ENCODE measurements at places on chromosomes 7 and 10. TPM values are rescaled to one million over a fixed set of nuclear protein-coding genes. Genes with fewer than 3 reads are reported as not detected.
A peak's percentile ranks its signal among the peaks of the same experiment; 100 is the strongest.

BAIAP2L1 gene
- total RNA-seq, result 0.59 TPM

ANKRD61 gene
- total RNA-seq, result not detected

PRSS2 gene
- total RNA-seq, result not detected

C10orf105 gene
- not detected for total RNA-seq

TSPAN12 gene
- 3.7 TPM for total RNA-seq

TLX1 gene
- not detected for total RNA-seq

TRPV5 gene
- total RNA-seq, result not detected

GRCh38 chr10:6175329-6176055, 27.2 kb upstream of the PFKFB3 start:
- DNase-seq, result peak; percentile 90

GRCh38 chr7:143048827-143049226, 3.3 kb upstream of the OR6V1 start:
- DNase-seq, result no peak

- no peak for DNase-seq
Measured at GRCh38 chr7:15279640-15280039, 282.2 kb downstream of the AGMO start.

DNA sequence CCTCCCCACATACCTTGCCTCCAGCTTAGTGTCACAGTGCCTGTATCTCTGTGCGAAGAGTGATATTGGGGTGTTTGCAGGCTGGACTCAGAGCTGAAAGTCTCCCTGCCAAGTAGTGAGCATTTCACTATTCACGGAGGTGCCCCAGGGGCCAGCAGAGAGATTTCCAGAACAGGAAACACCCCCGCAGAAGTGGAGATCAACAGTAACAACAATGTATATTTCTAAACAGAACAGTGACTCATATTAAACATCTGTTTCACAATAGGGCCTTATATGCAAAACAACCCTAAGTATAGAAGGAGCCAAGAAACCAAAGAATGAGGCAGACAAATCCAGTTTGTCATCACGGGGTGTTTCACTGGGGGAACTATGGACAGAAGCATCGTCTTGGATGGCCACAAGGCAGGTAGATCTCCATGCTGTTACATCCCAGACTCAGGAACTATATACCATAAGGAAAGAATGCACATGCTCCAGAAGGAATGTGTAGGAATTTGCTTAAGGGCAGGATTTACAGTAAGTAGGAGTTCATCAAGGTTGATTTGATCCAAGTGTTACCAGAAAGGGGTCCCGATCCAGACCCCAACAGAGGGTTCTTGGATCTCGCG, 29.3 kb upstream of the CCL24 start:
- DNase-seq, result no peak

GRCh38 chr7:151125470-151125845, 39.2 kb downstream of the AGAP3 start:
- no peak for DNase-seq

DNA sequence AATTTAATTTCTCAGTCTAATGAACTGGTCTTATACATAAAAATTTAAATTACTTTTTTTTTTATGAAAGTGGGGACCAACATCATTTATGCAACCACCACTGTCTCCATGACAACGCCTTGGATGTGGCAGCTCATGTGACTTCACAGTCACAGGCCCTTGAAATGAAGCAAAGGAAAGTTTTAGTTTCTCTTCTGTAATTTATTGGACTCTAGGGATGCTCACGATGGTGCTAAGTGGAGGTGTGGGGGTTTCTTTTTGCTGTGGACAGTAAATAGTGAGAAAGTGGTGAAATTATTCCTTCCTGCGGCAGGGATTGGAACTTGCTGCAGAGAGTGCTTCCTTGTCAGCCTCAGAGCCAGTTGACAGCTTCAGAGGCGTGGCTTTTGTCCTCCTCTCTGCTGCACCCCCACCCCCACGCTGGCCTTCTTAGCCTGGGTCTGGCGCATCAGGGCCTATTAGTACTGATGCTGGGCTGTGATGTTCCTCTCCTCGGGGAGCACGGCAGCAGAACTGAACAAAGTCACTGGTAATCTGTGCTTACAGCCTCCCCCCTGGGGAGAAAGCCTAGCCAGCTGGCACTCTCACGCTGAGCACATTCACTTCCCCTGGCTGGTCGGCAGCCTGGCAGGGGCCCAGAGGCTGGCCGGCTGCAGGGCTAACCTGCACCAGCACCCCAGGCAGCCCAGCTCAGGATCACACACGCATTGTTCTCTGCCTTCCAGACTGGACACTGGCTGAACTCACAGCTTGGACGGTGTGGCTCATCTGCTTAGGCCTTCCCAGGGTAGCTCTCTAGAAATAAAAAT, 517.5 kb upstream of the GALNT17 start:
- peak; percentile 45 for DNase-seq

DNA sequence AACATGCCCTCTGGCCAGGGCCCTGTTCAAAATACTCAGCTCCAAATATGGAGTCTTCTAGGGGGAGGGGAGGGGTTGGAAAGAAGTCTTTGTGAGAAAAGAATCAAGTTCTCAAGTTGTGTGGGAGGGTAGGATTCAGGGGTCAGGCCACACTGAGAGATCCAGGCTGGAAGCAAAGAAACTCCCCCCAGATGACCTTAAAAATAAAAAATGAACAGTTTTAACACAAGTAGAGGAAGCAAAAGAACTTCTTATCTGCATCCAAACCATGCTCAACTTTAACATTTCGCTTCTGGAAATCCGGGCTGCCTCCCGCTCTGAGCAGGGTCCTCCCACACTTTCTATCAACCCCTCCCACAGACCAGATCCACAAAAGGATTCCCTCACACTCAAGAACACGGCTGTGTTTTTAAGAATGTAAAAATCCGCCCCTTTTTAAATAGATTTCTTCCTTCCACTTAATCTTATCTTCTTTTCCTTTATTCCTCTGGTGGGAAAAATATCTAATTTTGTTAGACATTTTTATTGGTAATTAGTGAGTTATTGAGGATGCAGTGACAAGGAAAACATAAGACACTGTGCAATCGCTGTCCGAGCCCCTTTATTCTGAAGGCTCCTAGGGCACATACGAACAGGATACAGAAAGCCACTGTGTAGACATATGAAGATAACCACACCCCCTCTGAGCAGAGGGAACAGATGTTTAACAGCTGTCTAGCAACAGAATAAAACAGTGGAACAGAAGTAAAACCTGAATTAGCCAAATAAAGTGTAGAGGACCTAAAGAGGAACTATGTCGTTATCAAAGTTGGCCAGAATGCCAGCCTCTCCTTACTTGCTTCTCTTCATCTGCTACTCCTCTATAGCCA, 43.8 kb downstream of the CYTH3 start:
- no peak for DNase-seq

DNA sequence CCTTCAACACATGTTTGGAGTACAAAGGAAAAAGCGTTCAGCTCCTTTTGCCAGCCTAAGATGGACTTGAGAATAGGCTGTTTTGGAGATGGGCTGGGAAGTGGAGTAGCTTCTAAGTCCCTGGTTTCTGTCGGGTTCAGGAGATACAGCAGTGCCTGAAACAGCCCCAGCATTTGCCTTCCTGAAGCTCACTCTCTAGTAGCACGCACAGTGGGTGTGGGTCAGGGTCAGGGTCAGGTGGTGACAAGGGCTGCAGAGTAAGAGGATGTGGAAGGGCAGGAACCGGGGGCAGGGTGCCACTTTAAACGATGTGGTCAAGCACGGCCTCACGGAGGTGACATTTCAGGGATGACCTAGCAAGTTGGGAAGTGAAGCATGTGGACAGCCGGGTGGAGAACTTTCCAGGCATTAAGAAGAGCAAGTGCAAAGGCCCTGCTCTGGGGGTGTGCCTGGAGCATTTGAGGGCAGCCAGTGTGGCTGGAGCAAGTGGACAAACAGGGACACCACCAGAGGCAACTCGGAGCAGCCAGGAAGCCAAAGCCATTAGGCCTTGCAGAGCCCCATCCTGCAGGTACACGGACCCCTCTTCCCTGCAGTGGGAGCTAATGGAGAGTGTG, 382.2 kb upstream of the ZMIZ1 start:
- DNase-seq, result no peak

- peak; percentile 4 for DNase-seq
Measured at GRCh38 chr10:43252166-43252782, 14.6 kb downstream of the RASGEF1A start.

- no peak for DNase-seq
Measured at GRCh38 chr10:79403441-79404230, 41.8 kb downstream of the ZCCHC24 start.

GRCh38 chr10:37344413-37344812, 219.0 kb downstream of the ANKRD30A start:
- no peak for DNase-seq

- DNase-seq, result peak; percentile 89
Measured at GRCh38 chr10:77586719-77587415, 50.7 kb downstream of the KCNMA1 start.

- no peak for DNase-seq
Measured at GRCh38 chr7:72337390-72338167, 74.6 kb downstream of the CALN1 start.

GRCh38 chr7:156777364-156778069, 115.5 kb downstream of the LMBR1 start:
- DNase-seq, result no peak

DNA sequence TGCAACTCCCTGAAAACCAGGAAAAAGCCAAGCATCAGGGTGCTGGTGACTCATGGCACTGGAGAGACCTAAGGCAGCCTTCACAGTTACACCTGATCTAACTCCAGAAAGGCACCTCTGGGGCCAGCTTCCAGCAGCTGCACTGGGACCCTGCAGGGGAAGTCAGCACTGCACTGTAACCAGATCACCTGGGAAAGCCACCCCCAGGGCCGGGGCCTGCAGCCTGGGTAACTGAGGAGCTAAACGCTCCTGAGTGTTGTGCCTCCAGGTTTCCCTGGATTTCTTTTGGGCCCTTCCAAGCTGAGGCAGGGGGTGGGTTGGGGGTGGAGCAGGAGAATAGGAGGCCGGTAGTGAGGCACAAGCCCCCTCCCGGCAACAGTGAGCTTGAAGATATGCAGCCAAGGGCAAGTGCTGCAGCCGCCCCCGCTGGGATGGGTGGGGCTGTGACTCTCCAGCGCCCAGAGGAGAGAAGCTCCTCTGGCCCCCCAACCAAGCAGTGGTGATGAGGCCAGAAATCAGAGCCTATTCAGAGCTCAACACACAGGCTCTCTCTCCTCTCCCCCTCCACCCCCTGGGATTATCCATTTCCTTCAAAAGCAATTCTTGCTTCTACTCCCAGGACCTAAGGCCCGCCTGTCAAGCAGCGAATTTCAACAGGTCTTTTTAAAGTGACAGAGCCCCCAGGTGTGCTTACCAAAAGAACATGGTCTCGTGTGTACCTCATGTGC, 2.6 kb downstream of the CXCL12 start:
- no peak for DNase-seq

GRCh38 chr7:50806143-50806542, 23.4 kb upstream of the GRB10 start:
- DNase-seq, result no peak

- DNase-seq, result no peak
Measured at GRCh38 chr7:101436221-101436735, 73.6 kb downstream of the COL26A1 start.

GRCh38 chr7:30920584-30921539, 9.2 kb downstream of the AQP1 start:
- DNase-seq, result no peak

DNA sequence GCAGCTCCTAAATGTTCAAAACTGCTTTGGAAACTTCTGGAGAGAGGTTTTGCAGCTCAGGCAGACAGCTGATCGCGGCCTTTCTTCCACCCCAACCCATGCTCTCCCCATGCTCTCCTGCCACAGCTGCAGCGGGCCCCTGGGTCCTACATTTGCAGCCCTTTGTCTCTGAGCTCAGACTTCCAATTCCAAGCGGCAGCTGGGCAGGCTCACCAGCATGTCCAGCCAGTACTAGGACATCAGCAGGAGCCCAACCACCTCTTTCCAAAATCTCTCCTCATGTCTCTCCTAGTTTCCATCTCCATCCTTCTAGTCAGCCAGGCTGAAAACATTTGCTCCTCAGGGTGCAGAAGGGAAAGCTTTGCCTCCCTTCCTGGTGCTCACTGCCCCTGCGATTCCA, 6.0 kb downstream of the LEP start:
- no peak for DNase-seq

DNA sequence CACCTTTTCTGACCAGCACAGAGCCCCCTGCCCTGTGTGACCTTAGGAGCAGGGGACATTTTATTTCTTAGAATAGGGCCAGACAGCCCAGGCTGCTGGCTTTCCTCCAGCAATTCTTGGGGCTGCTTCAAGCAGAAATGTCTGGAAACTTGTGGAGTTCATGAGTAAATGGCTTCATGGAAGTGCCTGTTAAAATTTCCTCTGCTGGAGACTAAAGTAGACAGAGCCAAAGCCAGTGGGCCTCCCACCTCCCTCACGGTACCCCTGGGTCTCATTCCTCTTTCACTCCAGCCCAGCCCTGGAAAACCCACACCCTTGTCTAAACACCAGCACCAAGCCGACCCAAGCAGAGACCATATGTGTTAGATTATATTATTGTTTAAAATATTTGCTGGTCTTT, 505.5 kb upstream of the ZMIZ1 start:
- no peak for DNase-seq

GRCh38 chr7:117963264-117964197, 90.3 kb upstream of the CTTNBP2 start:
- no peak for DNase-seq

DNA sequence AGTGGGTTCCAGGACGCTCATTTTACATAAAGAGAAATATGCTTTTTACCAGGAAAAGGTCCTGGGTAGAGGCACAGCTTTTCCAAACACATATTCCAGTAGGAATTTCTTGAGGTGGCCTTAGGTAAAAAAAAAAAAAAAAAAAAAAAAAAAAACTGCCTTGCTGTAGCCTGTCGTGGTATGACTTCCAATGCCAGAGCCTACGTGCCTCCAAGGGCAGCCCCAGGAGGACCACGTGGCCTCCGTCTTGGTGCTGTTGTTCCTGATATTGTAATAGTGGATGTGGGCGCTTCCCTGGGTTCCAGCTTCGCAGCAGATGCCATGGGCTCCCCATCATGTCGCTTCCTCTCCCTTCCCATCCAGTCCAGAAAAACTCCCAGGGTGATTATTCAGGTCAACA, 49.3 kb downstream of the PRKAG2 start:
- DNase-seq, result no peak

DNA sequence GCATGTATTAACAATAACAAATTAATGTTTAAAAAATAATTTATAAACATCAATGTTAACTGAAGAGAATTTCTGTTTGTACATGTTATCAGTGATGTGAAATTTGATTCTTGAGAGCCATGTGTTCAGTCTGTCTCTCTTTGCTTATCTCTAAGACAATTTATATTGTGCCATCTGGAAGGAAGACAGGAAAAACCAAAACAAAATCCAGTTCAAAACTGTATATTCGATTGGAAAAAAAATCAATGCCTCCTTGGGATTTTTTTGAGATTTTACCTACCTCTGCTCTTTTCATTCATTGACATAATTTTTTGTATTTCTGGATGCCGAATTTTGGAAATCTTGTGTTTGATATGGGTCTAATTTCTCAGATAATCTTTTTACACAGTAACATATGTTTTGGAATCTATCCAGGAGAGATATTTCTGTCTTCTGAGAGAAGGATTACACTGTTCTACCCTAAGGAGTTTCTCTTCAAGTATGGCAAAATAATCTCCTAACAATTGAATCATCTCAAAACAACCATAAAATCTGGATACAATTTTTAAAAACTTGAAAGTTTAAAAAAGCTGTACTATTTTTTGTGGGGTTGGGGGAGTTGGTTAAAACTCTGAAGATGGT, 311.9 kb upstream of the GNAI1 start:
- no peak for DNase-seq

- no peak for DNase-seq
Measured at GRCh38 chr10:132556994-132557441, 19.4 kb downstream of the INPP5A start.
